ENCODE measurements at places on chromosomes 4 and X.

GRCh38 chr4:147644471-147644870 lies 27.3 kb downstream of the TMEM184C start:
- DNase-seq: no peak

DNA sequence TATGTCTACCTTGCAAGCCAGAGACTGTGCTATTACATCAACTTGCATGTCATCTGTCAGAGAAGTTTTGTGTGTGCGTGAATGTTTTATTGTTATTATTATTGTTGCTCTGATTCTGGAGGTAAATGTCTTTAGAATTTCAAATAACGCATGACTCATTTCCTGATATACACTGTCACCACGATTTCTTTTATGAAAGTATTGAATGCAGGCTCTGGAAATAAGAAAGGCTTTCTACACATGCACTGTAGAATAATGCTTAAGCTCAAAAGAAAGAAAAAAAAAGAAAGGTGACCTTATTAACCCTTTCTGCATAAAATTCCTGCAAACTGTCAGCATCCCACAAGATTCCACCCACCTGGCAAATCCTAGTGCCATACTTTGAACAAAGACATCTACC lies 632.9 kb downstream of the ZNF674 start:
- DNase-seq: no peak

GRCh38 chr4:151584101-151584500 lies 175.1 kb downstream of the FHIP1A start:
- no peak for DNase-seq

DNA sequence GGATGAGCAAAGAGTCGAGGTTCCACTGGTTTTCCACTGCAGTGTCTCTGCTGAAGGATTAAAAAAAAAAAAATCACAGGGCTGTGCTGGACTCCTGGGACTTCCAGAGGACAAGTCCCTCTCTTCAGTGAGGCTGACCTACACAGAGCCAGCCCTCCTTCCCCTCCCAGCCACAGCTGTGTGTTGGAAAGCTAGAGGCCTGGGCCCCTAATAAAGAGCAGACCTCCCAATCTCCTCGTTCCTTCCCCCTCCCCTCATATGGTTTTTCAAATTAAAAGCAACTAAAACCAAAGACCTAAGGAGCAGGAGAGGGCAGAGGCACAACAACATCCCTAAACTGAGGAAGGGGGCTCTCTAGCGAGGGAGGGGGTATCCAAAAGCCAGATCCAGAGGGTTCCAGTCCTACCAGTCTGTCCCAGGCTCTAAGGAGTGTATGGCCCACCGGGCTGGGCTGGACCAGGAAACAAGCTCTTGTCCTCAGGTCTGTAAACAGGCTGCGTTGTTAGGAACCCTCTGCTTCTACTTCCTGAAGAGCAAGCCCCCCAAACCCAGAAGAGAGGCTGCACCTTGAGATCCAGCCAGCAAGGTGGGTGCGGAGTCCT lies 4.0 kb upstream of the PDGFRA start:
- DNase-seq: no peak

DNA sequence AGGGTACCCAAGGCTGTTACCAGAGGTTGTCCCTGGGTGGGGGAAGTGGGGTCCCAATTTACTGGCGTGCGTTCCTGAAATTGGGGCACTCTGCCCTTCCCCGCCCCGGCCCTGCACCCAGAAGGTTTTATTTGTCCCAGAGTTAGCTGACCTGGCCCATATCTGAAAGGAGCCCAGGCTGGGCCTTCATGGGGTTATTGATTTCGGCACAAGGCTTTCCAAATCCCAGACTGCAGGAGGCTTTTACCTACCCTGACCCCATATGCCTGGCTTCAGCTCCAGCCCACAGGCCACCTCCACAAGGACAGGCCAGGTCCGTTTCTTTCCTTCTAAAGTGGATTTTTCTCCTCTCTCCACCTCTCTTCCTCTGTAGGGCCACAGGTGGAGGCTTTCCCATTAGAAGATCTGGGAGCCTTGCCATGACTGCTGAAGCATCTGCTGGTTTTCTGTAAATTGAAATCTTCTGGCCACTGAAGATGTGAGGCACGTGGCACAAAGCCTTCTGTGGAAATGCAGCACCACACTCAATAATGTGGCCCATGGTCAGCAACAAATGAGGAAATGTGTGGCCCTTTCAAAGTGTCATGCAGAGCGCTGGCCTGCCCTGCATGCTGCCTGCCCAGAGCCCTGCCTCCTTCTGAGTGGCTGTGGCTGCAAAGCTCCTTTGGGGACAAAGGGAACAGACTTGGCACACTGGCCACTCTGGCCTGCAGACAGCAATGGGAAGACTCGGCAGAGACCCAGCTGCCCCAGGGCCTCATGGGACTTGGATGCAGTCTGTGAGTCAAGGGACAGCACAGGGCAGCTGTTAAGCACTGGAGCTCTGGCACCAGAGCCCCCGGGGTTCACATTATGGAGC lies 43.1 kb upstream of the MTM1 start:
- DNase-seq: peak; percentile 29

DNA sequence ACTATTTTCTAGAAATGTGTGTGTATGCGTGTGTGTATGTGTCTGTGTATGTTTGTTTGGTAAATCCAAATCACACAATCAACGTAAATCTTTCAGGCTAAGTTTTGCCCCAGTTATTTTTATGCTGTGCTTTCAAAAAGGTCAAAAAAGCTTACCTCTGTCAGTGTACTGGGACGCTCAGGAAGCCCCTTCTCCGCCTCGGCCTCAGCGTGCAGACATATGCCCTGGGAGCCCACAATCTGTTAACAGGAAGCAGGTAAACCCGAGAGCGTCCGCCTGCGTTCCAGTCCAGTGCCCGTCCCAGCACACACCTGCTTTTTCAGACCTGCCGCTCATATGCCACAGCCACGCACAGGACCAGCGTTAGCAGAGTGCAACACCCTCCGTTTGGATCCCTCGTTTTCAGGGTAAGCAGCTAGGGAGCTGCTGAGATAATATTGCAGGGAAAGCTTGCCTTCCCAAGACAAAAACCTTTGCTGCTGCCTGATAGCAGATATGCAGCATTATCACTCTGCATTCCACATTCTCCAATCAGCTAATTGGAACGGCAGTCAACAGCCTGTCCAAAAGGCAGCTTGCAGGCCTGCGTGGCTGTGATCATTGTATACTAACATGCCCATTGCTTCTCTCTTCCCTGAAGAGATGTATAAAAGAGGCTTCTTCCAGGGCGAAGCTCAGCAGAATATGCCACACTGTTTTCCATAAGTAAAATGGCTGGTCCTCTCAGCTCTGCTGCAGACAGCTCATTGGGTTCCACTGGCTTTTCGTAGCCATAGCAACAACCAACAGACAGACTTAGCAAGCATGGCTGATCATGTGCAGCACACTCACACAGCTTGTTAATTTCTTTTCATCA lies at the start of gene SORBS2:
Gene SORBS2 (minus strand): TSS at position 686 of the 856 bp plus-strand sequence. CDS start 121,623 bp downstream, outside the sequence.
- no peak for DNase-seq

GRCh38 chr4:144495944-144496343 lies 150.0 kb upstream of the HHIP start:
- no peak for DNase-seq

- no peak for DNase-seq
These were observed 154.0 kb downstream of the TMEM47 start for GRCh38 chrX:34503119-34503518.

GRCh38 chrX:97234471-97235081 lies 350.9 kb downstream of the RPA4 start:
- DNase-seq: no peak

DNA sequence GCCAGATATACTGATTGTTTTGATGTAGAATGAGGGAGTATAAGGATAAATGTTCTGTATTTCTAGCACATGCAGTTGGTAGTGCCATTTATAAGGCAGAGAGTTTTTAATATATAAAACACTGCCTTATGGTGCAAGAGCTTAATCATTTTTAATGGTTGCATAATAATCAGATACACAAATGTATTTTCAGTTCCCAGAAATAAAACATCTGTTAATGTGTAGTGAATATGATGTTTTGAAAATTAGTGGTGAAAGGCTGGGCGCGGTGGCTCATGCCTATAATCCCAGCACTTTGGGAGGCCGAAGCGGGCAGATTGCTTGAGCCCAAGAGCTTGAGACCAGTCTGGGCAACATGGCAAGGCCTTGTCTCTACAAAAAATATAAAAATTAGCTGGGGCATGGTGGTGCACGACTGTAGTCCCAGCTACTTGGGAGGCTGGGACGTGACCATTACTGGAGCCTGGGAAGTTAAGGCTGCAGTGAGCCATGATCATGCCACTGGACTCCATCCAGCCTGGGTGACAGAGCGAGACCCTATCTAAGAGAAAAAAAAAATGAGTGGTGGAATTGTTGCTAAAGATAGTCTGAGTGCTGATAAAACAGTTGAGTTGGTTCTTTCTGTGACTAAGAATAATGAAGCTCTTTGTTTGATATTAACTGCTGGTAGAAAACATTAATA lies 29.3 kb downstream of the CLCN3 start:
- DNase-seq: no peak

GRCh38 chrX:19179389-19179788 lies 57.1 kb upstream of the ADGRG2 start:
- no peak for DNase-seq

DNA sequence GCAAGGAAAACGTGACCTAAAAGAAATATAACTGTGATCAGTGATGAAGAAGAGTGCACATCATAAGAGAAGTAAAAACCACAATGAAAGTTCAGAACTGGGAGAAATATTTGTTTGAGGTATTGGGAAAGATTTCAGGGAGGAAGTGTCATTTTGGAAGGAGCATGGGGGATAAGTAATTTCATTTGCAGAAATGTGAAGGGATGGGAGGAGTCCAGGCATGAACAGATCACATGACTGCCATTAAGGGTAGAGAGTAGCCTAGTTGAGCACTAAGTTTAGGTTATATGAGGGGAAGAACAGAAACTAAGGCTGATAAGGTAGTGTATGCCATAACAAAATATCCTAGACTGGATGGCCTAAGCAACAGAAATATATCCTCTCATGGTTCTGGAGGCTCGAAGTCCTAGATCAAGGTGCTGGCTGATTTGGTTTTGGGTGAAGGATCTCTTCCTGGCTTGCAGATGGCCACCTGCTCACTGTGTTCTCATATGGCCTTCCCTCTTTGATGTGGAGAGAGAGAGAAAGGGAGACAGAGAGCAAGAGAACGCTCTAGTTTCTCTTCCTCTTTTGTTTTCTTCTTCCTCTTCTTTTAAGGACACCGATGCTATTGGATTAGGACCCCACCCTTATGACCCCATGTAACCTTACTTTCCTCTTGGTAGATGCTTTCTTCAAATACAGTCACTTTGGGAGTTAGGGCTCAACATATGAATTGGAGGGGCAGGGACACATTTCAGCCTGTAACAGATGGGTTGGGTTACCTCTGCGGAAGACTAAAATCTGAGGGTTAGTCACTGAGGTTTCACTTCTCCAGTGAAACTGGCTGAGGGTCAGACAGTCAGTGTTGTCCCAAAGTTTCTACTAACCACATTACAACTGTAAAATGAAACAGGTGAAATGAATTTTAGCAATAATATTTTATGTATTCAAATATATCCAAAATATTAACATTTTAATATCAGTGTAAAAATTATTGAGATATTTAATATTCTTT lies 77.9 kb downstream of the EGF start:
- no peak for DNase-seq

DNA sequence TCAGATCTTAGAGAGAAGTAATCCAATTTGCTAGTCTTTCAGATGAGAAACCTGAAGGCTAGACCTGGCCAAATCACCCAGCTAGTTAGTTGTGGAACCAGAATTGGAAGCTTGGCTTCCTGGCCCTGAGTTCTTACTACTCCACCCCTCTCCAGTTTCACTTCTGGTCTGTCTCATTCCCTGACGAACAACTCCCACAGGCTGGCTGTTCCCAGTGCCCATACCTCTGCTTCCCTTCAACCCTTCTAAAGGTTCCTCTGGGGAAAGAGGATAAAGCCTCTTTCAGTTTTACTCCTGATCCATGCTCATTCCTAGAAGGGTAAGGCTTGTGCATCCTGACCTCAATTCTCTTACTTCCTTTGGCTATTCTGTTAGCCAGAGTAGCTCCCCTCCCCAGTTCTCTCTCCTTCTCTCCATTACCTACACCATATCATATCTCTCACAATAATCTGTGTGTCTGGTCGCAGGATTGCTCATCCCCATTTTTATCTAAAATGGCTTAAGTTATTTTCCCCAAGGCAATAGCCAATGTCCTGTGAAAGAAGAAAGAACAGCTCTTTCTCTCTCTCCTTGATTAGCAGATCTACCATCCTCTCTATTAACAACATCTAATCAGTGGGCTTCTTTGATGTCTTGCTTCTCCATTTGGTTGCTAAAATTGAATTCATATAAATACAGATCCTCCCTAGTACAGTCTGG lies 155.0 kb upstream of the MAOA start:
- DNase-seq: no peak

DNA sequence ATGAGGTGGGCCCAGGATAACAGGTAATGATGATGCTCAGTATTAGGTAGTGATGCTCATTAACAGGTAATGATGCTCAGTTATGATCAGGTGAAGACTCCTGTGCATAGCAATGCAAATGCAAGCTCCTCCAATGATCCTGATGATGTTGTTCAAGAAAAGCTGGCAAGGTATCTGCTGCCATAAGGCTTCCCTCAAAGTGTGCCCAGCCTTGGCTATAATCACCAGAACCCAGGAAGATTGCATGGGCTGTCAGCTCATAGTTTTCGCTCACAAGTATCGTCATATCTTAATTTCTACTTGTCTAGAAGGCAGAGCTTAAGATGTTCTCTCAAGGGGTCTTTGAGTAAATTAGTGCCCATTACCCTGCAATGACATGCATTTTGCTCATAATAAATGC lies 366.2 kb upstream of the CLNK start:
- DNase-seq: no peak

DNA sequence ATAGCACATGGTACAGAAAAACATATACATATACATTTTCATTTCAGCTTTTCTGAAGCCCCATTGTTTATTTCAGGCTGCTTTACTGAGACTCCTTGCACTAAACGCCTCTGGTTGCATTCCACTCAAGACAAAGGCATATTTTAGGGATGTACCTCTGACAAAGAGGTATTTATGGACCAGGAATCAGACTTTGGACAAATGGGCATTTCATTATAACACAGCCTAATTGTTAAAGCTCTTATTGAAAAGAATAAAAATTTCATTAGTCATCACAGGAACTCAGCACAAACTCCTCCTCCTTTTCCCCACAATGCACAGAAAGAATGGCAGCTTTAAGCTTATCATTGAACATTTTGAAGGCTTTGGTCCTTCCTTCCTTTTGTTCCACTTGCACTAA lies 62.9 kb upstream of the UGT8 start:
- no peak for DNase-seq

- no peak for DNase-seq
These were observed 63.3 kb upstream of the GAB1 start for GRCh38 chr4:143273160-143273917.

DNA sequence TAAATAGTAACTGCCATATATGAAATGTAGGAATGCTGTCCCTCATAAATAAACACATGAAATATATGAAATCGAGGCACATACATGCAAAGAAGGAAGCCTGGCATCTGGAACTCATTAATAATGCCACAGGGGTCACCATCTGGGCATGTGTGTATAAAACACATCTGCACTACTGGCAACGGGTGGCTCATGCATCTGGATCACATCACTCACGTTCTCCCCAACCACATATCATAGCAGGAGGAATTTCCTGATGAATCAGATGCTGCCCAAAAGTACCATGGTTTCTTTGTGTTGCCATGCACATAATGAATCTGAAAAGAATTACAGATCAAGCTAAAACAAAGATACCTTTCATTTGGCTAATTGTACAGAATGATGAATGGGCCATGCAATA lies 28.6 kb downstream of the RNF175 start:
- DNase-seq: no peak

All from substantia nigra (tissue), 51 donors.